Effector memory CD8-positive, alpha-beta T cell (primary cell): ENCODE measurements at places on chromosomes 6 and 20.

- no peak for DNase-seq
Observed at GRCh38 chr20:41308290-41308711, 9.2 kb downstream of the ZHX3 start.

DNA sequence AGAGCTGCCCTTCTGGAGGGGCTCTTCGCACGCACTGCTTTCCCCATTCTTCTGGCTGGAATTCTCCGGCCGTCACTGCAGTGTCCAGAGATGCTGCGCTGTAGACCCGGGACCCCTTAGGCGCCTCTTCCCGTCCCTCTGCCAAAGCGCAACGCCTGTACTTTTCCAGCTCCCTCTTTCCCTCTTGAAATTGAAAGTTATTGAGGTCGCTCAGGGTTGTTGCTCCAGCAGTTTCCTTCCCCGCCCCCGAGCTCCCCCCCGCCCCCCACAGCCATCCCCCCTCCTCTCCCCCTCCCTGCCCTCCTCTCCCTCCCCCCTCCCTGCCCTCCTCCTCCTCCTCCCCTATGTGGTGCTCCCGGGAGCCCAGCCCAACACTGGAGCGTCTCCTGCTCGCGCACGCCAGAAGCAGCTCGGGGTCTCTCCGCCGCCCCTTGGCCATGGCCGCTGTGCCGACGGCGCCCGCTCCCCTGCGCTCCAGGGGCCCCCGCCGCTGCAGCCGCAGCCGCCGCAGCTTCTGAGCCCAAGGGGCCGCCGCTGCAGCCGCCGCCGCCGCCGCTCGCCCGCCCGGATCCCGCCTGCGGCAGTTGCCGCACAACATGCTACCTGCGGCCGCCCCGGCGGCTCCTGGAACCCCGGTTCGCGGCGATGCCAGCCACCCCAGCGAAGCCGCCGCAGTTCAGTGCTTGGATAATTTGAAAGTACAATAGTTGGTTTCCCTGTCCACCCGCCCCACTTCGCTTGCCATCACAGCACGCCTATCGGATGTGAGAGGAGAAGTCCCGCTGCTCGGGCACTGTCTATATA lies at the start of gene RSPO3:
TSS of gene RSPO3 (plus strand) at position 374 of the 804 bp plus-strand sequence. CDS start 522 bp downstream, outside the sequence.
- DNase-seq, result no peak

DNA sequence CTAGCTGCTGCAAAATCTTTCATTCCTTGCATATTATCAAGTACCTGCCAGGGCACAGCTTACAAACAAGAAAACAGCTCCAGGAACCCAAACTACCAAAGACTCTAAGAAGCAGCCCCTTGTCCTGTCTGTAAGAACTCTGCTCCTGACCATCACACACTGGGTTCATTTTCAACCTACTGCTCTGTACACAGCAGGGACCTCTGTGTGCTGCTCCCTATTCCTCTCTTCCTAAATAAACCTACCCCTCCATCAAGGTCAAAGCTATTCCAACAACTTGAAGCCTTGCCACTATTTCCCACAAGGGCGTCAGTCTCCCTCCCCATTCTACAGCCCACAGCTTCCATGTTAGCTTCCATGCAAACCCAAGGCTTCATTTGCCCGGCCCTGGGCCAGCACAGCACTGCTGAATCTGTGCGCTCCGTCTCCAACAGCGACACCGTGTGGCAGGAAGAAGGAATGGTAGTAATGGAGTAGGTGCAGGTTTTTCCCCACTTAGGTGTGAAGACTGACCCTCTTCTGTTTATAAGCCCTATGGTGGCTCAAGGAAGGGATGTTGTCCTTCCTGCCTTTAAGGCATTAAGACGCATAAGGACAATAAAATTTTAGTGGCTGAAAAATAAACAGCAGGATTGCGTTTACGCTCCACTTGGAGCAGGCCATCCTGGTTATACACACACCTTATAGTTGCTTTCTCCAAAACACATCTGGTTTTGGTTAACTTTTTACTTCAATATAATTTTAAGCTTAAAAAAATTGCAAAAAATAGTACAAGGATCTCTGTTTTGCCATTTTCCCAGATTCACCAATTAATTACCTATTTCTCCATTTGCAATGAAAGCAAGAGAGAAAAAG lies 115.2 kb upstream of the NXT1 start:
- DNase-seq, result no peak

DNA sequence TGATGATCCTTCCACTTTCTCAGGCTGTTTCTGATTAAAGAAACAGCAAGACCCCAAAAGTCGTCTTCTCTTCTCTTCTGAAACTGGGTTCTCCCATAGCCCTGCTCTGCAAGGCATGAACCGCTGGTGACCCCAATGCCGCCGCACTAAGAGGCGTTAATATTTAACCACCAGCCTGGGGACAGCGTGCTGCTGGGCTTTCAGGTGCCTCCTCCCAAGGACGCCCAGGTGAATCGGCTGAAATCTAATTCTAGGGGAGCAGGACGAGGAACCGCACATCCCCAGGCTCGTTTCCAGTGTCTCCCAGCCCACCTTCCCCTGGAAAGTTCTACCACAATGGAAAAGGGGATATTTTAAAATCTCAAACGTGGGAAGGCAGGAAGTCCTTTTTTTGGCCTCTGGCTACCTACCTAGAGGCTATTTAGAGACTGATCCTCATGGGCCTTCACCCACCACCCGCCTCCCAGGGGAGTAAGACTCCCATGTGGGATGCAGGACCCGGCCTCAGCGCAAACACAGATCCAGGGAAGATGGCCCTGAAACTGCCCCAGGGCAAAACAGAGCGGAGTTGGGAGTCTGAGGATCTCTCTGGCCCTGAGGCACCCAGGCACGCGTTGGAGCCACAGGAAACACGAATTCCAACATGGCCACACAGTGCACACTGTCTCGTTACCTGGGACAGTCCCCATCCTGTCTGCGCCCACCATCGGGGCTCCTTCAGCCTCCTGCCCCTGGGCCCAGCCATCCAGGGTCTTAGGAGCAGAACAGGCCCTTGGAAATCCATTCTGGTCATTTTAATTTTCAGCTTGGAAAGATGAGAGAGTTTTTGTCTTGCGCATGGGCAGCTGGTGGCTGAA lies 56.2 kb downstream of the BMP7 start:
- no peak for DNase-seq

GRCh38 chr20:45489083-45489531 lies 19.6 kb downstream of the WFDC2 start:
- no peak for DNase-seq

DNA sequence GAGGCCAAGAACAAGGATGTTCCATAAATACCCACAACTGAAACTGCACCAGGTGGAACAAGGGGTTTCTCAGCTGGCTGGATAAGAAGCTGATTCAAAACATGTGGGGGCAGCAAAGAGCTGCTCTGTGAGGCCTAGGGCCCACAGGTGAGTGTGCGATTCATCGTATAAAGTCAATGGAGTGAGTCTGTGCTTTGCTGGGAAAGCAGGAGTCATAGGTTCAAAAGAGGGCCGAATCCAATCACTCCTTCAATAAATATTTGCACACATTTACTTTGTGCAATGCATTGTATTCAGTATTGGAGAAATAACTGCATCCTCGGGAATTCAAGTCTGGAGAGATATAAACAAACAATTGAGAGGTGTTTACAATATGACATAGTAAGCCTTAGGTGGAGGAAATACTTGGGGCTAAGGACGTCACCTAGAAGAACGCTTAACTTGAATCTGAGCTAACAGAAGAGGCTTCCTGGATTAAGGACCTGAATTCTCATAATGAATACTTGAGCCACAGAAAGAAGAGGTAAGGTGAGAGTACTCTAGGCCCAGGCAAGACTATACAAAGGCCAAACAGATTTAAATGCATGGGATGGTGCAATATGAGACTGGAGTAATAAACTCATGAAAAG lies 83.7 kb upstream of the TMEM30A start:
- DNase-seq, result no peak

GRCh38 chr6:14326774-14327173 lies 209.2 kb downstream of the CD83 start:
- no peak for DNase-seq

DNA sequence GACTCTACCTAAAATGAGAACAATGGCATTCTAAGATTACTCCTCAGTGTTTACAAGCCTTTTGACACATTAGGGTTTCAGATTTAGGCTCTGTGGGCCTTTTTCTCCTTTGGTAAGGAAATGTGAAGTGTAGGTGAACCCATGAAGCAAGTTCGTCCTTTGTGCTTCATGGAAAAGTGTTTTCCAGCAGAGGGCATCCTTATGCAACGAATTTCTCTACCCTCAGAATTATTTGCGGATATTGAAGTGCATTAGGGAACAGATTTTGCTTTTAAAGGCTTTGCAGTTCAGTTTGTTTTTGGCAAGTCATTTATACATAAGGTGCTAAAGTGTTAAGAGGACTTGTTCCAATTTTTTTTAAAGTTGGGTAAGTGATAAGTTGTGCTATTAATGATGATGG lies 55.7 kb upstream of the FERMT1 start:
- DNase-seq, result no peak

GRCh38 chr6:151293688-151294016 lies 53.9 kb downstream of the AKAP12 start:
- DNase-seq, result no peak

DNA sequence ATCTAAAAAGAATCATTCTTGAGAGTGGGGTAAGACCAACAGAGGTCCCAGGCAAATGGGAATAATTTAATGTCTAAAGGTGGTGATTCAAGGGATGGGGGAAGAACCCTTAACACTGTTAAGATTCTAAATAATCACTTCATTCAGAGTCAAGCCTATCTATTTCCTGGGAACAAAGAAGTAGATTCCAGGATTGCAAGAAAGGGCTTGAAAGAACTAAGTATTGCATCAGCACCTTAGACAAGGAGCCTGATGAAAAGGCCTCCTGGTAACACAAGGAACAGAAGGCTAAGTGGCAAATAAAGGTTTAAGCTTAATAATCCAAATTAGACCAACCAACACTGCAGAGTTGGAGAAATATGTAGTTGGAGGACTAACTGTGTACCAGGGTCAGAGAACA lies 620.7 kb upstream of the BTBD3 start:
- no peak for DNase-seq

- DNase-seq, result no peak
Observed at GRCh38 chr6:28977341-28978132, 27.6 kb downstream of the ZNF311 start.

GRCh38 chr6:105900125-105900937 lies 185.8 kb upstream of the PRDM1 start:
- no peak for DNase-seq

DNA sequence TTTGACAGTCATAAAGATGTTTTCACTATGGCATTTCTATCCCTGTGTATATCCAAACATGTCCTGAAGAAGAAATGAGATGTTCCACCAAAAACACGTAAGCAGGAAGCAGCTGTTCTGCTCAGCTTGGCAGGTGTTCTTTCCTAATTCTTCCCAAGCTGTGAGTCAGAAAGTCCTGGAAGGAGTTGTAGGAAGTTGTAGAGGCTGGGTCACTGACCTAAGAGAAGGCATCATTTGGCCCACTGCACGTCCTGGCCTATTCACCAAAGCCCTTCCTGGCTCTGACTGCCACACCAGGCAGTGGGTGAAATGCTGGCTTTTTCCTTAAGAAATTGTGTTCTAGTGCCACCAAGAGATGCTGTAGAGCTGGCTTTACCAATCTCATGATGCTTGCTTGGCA lies 40.3 kb downstream of the STX11 start:
- no peak for DNase-seq

GRCh38 chr20:62350098-62350628 lies 16.9 kb downstream of the LAMA5 start:
- no peak for DNase-seq
